Omental fat pad (tissue), 4 donors: ENCODE measurements at places on chromosomes 6 and 20.

DNA sequence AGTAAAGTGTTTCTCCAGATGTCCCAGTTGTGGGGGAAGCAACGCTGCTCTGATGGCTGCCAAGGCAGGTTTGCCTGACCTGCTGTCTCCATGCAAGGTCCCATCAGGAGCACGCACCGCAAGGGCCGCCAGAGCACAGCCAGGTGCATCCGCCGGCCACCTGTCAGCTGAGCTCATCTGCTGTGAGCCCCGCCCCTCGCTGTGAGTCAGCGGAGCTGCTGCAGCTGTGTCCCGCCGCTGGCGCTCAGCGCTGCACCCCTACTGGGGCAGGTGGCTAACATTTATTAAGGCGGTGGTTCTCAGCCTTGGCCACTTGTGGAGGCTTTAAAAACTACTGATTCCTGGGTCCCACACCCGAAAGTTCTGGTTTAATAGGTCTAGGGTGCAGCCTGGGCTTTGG is 225.7 kb downstream of the UST start:
- DNase-seq = no peak

GRCh38 chr6:82331031-82331773 is 32.4 kb upstream of the TPBG start:
- no peak for DNase-seq

GRCh38 chr20:53138454-53139262 is 166.5 kb downstream of the TSHZ2 start:
- DNase-seq = no peak

DNA sequence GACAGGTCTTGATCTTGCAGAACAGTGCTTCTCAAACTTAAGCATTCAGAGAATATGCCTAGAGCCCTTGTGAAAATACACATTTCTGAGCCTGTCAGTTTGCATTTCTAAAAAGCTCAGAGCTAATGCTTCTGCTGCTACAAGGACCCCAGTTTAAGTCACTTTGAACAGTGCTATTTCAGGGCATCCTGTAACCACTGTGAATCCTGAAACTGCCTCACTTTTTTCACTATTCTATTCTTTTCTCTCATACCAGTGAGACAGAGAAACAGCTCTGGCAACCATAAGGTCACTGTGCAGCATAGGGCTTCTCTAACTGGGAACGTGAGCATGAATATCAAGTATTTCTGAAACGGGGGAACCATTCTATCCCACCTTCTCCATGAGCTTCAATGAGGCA is 51.2 kb downstream of the LGSN start:
- DNase-seq = no peak

DNA sequence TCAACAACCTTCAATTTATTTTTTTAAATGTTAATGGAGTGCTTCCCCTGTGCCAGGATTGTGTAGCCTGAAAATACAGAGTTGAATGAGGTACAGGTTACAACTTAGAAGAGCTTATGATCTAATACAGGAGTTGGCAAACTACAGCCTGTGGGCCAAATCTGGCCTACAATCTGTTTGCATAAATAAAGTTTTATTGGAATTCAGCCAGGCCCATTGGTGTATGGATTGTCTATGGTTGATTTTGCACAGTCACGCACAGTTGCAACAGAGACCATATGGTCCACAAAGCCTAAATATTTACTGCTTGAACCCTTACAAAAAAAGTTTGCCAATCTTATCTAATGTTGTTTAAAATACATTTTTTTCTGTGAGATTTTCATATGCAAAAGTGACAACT is 177.3 kb upstream of the CCN2 start:
- DNase-seq = no peak

DNA sequence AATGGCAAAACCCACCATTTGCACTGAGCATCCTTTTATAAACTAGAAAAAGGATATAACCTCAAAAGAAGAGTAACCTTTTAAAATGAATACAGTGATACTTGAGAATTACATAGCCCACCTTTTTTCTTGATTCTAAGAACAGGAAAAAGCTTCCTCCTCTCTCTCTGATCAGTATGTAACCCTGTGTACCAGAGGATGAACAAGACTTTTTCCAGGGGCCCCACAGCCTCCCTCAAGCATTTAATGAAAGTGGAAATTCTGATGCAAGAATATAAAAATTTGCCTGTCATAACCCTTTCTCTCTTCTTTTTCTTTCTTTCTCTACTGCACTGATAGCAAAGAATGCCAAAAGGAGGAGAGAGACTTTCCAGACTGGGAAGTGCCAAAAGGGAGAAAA is 64.2 kb upstream of the BTN3A2 start:
- DNase-seq = no peak

DNA sequence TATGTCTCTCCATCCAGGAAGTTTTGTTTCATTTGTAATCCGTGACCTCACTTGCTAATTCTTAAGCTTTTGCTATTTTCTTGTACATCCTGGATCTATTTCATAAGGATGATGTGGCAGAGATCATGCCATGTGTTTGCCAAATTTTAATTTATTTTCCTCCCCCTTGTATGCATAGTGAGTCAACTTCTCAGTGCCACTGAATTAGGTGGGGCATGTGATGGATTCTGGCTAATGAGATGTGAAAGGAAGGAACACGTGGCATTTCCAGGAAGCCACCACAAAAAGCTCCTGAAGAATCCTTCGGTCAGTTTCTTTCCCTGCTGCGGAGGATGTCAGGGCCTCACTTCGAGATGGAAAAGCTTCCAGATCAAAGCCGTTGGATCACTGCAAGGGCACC is 86.2 kb upstream of the PRL start:
- no peak for DNase-seq

GRCh38 chr20:5735845-5736510 is 14.2 kb upstream of the SHLD1 start:
- DNase-seq = no peak

DNA sequence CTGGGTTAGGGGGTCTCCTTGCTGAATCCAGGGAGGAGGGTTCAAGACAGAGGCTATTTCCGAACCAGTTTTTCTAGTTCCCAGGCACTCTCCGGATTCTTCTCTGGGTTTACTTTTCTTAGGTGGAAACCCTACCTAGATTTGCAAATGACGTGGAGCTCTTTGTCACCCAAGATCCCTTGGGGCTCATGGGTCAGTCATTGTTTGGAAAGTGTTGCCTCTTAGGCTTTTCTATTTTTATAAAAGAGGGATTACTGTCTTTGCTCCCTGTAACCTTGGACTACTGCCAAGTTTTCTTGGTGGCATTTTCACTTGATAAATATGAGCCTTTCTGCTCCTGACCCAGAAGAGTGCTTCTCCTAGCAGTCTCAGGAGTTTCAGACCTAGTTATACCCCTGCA is 33.6 kb downstream of the FAM209B start:
- no peak for DNase-seq

DNA sequence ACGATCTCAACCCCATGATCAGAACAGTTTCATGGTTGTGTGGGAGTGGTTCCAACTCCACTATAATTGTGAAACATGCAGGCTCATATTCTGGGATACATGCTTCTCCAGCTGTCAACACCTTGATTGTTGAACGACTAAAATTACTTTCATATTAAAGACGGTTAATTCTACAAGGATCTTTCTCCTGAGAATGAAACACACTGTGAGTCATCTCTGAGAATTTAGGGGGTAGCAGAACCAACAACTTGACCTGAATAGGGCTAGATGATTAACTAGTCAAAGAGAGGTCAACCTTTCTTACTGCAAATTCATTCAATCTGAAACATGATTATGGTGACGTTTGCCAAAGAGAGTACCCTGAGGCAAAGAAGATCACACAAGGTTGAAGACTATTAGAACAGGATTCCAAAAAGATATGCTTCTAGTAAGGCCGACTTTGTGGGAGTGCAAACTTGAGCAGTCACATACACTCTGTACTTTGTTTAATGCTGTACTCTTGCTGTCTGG is 175.2 kb upstream of the CITED2 start:
- no peak for DNase-seq

GRCh38 chr6:116512111-116512559 is 696 bp downstream of the CALHM5 start:
- DNase-seq = no peak

GRCh38 chr6:43216200-43216599 is 13.1 kb downstream of the DNPH1 start:
- DNase-seq = no peak

GRCh38 chr6:137013738-137014602 is 30.8 kb downstream of the IL20RA start:
- no peak for DNase-seq

GRCh38 chr20:17938871-17939619 is 29.5 kb downstream of the SNX5 start:
- DNase-seq = no peak

- no peak for DNase-seq
Observed at GRCh38 chr20:3577366-3577765, 85.8 kb downstream of the GFRA4 start.

DNA sequence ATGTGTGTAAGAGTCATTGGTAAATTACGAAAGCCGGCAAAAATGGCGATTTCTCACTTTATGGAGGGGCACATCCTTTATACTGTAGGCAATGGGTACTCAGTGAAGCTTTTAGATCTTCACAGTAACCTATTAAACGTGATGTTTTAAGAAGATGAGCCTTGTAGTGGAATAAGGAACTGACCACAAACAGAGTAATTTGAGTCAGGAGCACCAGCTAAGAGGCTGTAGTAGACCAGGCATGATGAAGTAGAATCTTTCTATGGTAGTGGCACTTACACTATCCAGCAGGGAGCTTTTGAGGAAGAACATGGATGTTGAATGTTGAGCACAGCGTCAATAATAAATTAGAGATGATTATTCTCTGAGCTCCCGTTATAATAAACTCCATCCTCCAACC is 65.9 kb downstream of the HIVEP2 start:
- DNase-seq = no peak

DNA sequence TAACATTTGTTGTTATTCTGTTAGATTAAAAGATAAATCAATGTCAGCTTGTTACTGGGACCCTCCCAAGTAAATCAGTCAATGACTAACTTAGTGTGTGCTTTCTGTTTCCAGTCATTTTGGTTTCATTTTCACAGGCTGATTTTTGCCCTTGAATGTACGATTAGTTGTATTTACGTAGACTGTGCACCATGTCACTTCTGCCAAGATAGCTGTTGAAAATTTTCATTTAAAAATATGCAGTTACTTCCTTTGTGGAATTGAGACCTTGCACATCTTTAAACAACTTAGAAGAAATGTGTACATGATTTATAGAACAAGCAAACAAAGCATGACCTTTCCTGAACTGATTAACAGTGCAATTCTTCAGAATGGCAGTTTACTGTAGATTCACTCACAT is 944.8 kb upstream of the CITED2 start:
- DNase-seq = no peak

DNA sequence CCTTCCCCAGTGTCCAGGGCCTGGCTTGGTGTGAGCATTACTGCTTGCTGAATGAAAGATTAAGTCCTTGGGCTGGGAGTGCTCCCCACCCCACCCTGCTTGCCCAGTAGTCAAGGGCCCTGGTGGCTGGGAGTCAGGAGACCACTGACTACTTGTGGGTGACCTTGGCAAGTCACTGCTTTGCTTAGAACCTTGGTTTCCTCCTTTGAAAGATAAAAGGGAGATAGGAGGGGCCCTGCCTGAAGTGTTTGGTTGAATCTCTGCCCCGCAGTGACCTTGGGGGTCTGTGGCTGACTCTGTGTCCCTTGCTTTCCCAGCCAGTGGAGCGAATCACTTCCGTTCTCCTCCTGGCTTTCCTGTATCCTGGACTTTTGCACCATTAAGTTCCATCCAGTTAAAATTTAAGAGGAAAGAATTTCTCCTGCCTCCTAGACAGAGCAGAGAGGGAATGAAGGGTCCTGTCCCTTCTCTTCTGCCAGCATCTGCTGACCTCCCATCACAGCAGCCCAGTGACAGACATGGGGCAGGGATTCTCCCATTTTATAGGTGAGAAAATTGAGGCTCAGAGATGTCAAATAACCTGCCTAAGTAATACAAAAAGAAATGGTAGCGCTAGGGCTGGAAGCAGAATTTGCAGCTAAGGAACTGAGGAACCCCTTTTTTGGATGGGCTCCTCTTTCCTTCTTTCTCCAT is 3.5 kb upstream of the EPB41L1 start:
- DNase-seq = no peak

DNA sequence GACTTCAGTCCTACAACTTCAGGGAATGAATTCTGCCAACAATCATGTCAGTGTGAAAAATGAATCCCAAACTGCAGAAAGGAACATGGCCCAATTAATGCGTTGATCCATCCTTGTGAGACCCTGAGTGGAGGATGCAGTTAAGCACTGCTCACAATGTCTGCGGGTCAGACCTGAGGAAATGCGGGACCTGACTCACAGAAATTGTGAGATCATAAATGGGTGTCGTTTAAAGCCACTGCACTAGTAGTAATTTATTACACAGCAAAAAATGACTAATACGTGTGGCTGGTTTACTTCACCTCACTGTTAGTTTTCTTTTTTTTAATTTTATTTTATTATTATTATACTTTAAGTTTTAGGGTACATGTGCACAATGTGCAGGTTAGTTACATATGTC is 505.0 kb downstream of the PRKN start:
- DNase-seq = no peak

DNA sequence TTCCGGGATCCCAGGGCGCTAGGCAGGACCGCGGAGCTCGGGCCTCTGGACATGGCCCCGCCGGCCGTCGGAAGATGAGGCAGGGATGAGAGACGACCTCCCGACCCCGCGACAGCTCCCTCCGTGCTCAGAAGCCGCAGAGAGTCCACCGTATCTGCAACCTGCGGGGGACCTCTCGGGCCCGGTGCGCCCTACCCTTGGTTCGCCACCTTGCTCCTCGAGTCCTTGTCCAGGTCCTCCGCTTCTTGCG is 301 bp downstream of the PPP1R3D start:
- no peak for DNase-seq

DNA sequence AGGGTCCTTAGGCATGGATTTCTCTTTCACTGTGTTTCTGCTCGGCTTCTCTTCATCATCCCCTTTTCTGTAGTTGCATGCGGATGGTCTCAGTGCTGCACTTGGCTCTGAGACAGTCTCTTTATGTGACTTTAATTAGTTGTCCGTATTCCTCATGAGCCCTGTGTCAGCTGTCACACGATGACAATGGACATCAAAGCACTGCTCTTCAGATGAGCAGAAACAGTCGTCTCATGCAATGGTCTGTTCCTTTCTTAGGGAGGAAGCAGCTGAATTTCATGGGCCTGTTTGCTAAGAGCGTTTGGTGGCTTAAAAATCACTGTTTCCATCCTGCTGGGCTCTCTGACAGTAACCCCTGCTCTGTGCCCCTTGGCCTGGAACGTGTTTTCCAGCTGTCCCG is 64.9 kb downstream of the SYTL3 start:
- DNase-seq = no peak

GRCh38 chr6:169800116-169800667 is 48.8 kb downstream of the ERMARD start:
- no peak for DNase-seq

- DNase-seq = no peak
Observed at GRCh38 chr20:56428881-56429280, 16.8 kb downstream of the CASS4 start.

DNA sequence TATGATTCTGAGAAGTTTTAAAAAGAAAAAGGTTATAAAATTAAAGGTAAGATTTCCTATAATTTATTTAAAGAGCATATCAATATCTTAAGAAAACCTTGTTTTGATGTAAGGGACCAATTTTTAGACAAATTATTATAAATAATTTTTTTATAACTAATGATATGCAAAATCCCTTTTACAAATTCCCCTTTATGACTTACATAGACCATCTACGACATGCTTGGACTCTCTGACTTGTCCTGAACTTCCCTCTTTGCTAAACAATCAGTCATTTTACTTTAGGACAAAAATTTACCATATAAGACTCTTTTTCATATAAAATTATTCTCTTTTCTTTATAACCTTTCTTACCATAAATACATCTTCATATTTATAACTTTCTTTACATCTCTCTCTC is 15.3 kb upstream of the ANGPT4 start:
- no peak for DNase-seq
